ENCODE measurements at places on chromosomes 2 and 18.

GRCh38 chr2:203209538-203209937 is 29.3 kb upstream of the CYP20A1 start:
- DNase-seq, result no peak

DNA sequence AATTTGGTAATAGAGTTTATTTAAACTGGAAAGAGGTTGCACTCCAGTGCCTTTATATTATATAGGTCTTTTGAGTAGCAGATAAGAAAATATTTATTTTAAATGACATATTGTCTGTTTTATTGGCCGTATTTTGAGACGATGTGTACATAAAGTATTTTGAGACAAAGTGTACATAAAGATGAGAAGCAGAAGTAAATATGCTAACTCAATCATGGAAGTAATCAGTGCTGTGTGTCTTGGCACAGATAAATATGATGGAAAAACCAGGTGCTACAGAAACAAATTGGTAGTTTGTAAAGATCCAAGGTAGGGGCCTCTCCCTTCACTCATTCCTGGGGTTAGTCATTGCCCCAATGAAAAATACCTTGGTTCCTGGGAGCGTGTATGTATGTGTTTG is 382.9 kb downstream of the DSEL start:
- DNase-seq, result no peak

DNA sequence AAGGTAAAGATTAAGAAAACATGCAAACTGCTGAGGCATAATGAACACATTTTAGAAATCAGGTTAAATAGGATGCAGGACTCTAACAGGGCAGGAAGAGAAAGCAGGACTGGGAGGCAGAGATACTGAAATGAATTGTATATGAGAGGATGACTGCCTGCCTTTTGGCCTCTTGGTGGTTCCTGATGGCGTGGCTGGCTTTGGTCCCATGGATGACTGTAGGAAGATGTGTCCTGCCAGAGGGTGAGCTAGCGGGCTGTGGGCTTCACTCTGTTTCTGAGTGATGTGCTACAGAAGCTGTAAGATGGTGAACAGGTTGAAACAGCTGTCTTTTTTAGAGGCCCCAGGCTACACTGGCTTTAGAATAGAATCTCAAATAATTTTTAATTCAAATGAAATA is 517.0 kb downstream of the SLC4A3 start:
- DNase-seq, result no peak

- DNase-seq, result no peak
Observed at GRCh38 chr18:51867767-51868166, 472.2 kb upstream of the DCC start.

- no peak for DNase-seq
Observed at GRCh38 chr18:49185623-49186022, 234.9 kb upstream of the SMAD7 start.

DNA sequence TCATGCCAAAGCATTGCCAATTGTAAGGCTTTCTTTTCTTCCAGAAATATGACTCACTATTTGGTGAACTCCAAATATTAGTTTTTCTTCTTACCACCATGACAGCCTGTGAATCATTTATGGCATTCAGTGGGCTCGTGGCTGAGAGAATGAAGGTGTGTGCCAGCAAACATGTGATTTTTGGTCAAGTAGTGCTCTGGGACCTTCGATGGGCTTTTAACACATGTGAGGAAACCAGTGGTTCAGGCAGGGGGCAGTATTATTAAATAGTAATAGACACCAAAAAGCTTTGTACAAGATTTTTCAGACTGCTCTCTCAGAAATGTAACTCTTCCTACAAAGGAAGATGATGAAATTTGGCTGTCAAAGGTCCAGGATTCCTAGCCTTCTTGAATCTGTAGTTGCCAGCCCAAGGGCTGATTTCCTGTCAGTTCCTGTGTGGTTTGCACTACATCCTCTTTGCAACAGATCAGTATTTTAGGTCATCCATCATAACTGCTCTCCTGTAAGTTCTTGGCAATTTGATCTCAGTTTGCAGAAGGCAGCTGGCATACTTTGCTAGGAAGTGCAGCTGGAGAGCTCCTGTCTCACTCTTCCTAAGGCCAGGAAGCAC is 64.3 kb downstream of the BABAM2 start:
- DNase-seq, result peak; percentile 84

GRCh38 chr2:870426-870825 is 80.2 kb upstream of the SNTG2 start:
- no peak for DNase-seq

GRCh38 chr2:198162276-198162675 is 357.9 kb downstream of the PLCL1 start:
- DNase-seq, result no peak

- DNase-seq, result no peak
Observed at GRCh38 chr2:191746346-191747169, 68.6 kb downstream of the NABP1 start.

- DNase-seq, result no peak
Observed at GRCh38 chr2:233147136-233147828, 87.1 kb downstream of the INPP5D start.

Measured in NCI-H460 (cell line).